CD4-positive, alpha-beta T cell (primary cell): ENCODE measurements at places on chromosomes 5 and 9. TPM values are rescaled to one million over a fixed set of nuclear protein-coding genes. Genes with fewer than 3 reads are reported as not detected.

GRCh38 chr9:90124961-90125360 lies 517.7 kb downstream of the DIRAS2 start:
- DNase-seq = no peak

GRCh38 chr5:130541617-130542221 lies 623.3 kb downstream of the HINT1 start:
- no peak for DNase-seq

GRCh38 chr9:4689687-4690104 lies 10.3 kb downstream of the CDC37L1 start:
- no peak for DNase-seq

DNA sequence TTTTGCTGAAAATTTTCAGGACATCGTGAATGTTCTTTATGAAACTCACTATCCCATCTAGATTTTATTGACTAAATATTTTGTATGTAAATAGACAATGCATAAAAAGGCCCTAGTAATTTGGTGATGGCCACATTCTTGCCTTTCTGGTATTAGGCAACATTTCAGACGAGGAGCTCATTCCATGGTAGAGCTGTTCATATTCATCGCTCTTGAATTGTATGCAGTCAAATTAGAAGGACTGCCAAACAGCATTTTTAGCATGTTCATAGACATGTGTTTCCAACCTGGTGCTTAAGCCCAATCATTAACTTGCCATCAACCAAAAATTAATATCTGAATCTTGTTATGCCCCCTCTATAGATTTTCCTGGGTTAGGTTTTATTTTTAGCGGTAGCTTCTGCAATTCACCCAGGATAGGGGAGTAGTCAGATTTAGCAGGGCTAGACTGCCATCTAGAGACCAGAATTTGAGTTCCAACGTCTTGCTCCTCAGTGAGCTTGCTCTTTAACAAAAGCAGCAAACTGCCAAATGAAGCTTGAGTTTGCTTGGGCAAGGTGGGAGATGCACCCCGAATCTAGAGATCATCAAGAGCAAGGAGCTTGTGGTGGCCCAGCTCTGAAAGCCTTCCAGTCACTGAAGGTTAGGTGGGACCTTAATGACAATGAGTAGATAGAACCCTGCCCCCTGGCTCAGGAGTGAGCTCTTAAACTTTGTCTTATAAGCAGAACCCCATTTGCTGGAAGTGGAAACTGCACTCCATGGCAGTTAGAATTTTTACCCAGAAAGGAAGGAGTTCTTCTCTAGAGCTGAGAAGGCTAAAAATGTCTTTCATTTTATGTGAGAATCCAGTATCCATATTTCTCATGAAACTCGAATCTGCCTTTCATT lies 456.2 kb downstream of the RASEF start:
- DNase-seq = no peak

The FOXI1 gene
- 0.28 TPM for total RNA-seq

The ANKRD55 gene
- total RNA-seq = 9.7 TPM

The NOXA1 gene
- 7.7 TPM for total RNA-seq
